Common myeloid progenitor, CD34-positive (primary cell): ENCODE measurements at places on chromosomes 16 and 17.

DNA sequence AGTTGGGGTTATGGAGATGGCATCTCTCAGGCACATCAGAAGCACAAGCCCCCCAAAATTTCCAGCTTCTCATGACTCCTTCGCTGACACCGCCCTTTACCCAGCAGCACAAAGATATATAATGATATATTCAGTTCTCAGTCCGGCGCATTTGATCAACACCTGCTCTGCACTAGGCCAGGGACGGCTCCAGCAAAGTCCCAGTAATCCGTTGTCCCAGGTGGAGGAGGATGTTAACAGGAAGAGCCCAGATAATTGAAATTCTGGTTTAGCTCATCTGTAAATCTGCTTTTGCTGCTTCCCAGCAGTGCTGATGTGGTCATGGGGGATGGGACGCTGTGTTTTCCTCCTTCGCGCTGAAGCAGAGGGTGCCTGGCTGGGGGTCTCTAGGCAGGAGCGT, 131.5 kb downstream of the OR1D5 start:
- DNase-seq: no peak

DNA sequence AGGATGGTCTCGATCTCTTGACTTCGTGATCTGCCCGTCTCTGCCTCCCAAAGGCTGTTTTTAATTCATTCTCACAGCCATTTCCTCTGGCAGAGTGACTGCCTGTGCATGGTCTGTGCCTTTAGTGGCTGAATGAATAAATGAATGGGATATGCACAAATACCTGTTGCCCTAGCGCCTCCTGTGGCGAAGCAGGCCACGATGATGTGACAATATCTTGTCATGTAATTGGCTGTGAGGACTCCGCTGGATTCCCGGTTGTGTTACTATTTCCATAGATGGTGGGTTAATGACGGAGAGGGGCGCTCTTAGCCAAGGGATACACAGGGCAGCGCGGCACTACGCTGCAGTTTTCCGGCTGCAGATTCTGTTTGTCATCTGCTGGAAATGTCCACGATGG, 26.8 kb upstream of the ENDOV start:
- DNase-seq: no peak

DNA sequence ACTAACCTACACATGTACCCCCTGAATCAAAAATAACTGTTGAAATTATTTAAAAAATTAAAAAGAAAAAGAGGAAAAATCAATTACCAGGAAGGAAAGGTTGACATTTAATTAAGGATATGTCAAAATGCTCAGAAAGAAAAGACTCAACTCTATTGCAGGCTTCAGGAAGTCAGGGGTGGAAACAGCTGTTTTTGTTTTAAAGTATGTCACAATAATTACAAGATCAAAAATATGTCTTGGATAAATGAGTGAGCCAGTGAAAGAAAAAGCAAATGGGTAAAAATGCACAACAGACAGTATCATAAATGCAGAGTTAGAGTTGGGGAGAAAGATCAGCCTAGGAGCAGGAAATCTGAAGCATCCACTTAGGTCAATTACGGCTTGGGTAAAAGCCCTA, 146.0 kb downstream of the CDH11 start:
- DNase-seq: no peak

- no peak for DNase-seq
Measured at GRCh38 chr17:83012868-83013778, 66.3 kb upstream of the METRNL start.

DNA sequence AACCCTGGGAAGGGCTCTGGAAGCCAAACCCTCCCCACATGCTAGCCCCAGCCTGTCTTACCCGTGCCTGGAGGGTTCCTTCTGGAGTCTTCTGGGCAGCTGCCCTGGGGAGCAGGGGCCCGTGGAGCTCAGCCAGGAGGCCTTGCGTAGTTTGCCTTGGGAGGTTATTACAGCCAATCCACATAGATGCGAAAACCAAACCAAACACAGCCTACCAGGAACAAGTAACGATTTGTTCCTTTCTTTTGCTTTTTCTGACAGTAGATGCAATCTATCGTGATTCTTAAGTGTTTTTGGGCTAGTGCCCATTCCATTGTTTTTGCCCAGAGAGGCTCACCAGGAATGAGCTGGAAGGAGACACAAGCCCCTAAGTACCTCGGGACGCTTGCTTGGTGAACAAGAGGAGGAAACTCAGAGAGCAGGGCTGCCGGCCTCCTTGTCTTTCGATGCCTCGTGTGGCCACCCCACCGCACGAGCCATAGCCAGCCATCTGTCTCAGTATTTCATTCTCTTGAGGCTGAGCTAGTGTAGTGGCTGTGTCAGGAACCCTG, 102.7 kb upstream of the NOL11 start:
- no peak for DNase-seq

GRCh38 chr16:47627721-47628120, 166.6 kb downstream of the PHKB start:
- no peak for DNase-seq

DNA sequence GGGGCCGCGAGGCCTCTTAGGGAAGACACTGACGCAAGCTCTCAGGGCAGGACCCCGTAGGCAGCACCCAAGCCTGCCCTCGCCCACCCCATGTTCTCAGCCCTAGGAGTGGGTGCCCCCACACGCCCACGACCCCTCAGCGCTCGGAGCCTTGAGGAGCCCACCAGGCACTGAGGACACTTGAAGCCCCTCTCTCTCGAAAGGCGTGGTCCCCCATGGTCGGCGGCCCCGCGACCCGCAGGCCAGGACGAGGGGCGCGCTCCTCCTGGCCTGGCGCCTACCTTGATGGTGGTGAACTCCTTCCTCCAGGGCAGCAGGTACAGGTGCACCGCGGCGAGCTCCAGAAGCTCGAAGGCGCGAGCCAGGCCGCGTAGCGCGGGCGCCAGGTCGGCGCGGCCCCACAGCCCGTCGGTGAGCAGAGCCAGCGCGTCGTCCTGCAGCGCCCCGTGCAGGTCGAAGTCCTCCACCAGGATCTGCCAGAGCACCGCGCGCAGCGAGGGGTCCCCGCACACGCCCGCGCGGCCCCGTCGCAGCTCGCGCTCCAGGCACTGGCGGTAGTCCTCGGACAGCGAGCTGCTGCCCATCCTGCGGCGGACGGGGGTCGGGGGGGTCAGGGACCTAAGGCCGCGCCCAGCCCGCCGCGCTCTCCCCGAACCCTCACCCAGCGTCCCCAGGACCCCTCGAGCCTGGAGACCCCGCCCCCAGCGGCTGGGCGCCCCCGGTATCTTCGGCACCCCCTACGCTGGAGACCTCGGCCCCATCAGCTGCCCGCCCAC, 668 bp downstream of the SPATA2L start:
- DNase-seq: peak; percentile 66

- DNase-seq: no peak
Measured at GRCh38 chr17:83189044-83190003, 109.9 kb downstream of the METRNL start.

- peak; percentile 82 for DNase-seq
Measured at GRCh38 chr17:59848778-59849177, 44.0 kb downstream of the TUBD1 start.

DNA sequence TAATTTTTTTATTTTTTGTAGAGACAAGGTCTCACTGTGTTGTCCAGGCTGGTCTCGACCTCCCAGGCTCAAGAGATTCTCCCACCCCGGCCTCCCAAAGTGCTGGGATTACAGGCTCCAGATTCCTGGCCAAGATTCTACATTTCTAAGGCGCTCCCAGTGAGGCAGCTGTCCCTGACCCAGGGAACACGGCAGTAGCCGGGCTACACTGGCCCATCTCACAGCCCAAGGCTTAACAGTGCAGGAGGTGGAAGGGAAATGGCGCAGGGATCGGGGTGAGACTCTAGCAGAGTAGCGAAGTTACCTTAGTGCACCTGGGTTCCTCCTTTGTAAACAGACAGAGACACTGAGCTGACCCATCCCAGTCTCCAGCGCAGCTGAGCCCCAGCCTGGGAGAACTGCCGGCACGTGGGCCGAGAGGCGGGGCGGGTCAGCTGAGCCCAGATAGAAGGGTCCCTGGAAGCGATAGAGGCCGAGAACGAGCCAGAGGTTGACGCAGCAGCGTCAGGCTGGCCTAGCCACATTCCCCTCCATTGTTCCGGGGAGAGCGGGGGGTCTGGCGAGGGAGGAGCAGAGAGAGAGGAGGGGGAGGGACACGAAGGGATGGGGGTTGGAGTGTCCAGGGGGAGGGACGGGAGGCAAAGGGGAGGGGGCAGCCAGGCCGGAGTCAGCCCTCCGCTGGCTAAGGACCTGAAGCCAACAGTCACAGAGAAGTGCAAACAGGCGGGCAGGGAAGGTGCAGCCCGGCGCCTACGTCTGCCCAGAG, 2.5 kb downstream of the CARHSP1 start:
- no peak for DNase-seq

DNA sequence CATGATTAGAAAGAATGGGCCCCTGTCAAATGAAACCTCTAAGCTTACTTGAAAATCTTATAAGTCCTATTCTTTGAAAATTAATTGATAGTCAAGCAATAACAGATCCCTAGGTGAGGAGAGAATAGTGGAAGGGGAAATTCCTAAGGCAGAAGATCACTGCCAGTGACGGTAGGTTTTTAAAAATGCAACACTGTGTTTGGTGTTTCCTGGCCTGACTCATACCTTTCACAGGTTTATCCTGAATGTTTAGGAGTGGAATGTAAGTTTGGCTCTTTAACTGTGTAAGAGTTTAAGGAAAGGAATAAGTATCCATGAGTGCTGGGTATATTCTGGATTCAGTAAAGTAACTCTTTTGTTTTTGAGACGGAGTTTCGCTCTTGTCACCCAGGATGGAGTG, 23.8 kb downstream of the HAPSTR1 start:
- no peak for DNase-seq

GRCh38 chr16:77910021-77910420, 112.3 kb upstream of the CLEC3A start:
- no peak for DNase-seq

DNA sequence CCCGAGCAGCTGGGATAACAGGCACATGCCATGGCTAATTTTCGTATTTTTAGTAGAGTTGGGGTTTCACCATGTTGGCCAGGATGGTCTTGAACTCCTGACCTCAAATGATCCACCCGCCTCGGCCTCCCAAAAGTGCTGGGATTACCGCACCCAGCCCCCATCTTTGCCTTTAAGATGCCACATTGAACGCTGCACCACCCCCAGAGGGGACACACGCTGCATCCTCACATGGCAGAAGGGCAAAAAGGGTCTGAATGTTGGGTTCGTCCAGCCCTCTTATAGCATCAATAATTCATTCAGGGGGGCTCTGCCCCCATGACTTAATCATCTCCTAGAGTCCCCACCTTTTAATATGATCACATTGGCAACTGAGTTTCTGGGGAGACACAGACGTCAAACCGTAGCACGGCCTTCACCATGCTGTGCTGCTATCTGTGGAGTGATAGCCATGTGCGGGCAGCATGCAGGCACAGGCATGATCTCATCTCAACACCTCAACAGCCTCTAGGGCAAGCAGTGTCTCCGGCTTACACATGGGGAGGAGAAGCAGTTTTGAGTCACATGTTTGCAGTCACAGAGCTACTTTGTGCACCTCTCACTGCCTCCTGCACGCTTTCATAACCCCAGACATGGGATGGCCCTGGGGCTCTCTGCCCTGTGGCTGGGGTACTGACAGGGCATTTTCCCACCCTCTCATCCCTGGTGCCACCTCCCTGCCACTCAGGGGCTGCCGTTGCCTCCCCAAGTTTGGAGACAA, 30.0 kb downstream of the IL21R start:
- no peak for DNase-seq

DNA sequence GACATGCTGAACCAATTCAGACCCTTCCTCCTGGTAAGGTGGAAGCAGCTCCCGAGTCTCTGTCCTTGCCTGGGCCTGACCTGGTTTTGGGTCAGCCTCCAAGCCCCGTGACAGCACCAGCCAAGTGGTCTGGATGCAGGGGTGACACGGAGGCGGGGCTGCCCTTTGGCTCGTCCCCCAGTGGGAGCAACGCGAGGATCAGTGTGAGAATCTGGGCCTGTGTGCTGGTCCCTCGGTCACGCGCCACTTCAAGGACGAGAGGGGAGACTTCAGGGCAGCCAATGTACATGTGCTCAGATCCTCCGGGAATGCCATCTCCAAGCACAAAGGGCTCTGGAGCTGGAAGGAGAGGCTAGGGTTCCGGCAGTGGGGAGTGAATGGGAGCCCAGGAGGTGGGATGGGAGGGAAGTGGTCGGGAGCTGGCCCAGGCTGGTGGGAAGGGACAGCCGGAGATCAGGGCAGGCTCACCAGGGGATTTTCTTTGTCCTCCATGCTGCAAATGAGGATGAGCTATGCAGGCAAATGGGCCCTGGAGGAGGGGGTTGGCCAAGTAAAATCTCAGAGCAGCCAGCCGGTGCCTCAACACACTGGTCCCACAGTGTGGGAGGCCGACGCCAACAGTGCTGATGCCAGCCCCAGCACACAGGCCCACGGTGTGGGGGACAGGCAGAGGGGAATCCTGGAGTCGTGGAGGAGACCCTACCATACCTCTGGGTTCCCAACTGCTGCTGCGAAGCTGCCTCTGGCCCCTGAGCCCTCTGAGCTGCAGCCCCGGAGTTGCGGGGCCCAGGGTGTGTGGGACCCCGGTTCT, 4.2 kb upstream of the NDRG4 start:
- no peak for DNase-seq

GRCh38 chr16:57617604-57618111, 10.8 kb upstream of the ADGRG1 start:
- peak; percentile 44 for DNase-seq

GRCh38 chr16:50311134-50311528, 44.8 kb downstream of the ADCY7 start:
- no peak for DNase-seq

- no peak for DNase-seq
Measured at GRCh38 chr17:8995711-8996110, 25.6 kb upstream of the NTN1 start.

GRCh38 chr17:48046296-48046695, 1.9 kb upstream of the NFE2L1 start:
- no peak for DNase-seq

GRCh38 chr16:24234737-24235136, 21.4 kb upstream of the CACNG3 start:
- no peak for DNase-seq

DNA sequence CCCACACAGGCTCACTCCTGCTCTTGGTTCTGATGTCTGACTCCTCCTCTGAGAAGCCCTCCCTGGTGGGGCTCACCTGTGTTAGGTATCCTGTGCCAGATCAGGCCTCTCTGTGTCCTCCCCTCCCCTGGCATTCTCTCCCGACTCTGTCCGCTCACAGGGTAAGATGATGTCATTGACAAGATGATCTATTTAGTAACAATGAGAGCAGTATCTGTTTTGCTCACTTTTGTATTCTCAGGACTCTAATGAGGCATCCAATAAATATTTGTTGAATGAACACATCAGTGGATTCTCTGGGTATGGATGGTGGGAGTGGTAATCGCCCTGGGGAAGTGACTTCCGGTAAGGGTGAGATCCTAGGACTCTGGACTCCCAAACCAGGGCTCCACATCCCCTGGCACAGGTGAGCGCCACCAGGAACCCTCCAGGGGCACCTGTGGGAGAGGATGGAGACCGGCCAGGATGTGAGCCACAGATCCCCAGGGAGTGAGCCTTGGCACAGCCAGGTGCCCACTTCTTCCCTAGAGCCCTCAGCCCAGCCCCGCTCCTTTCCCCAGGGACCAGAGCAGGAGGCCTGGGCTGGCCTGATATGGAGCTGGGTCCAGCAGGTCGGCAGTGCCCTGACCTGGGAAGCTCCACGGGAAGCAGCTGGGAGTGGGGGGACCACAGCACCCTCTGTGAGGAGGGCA, 5.4 kb upstream of the HAP1 start:
- DNase-seq: no peak

- DNase-seq: no peak
Measured at GRCh38 chr16:85222155-85222863, 110.0 kb upstream of the CIBAR2 start.
